ENCODE measurements at places on chromosomes 7 and 10. TPM values are rescaled to one million over a fixed set of nuclear protein-coding genes. Genes with fewer than 3 reads are reported as not detected.

DNA sequence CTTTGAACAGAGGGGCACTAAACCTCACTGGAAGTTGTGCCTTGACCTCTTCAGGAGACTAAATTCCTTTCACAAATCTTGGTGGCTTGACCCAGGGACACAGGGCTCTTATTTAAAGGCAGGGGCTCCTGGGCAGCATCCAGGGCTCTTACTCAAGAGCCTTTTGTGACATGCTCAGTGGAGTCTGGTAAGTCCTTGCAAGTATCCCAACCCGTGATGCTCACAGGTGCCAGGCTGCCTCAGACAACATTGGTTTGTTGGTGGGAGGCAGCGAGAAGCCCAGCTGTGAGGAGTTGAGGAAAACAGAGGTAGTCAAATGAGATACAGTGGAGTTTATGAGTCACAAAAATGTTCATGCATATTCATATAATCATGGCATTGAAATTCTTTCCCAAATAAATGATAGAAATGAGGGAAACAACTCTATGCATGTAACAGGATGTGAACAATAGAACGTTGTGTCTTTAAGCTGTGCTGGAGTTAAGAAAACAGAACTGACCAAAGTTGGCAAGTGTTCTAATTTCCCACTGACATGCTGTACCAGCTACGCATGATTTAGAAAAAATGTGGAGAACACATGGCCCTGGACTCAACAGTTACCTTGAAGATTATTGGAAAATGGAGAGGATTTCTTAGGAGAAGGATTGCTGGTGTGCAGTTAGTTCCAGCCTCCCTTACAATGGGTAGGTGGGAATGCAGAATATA lies 654.5 kb upstream of the COBL start:
- no peaks in the 10 kb centered on the region for H3K27me3 ChIP-seq
- no peak overlapping the region for H3K27ac ChIP-seq
- no peak overlapping the region for H3K4me3 ChIP-seq
- no peaks in the 10 kb centered on the region for H3K36me3 ChIP-seq

- no peak overlapping the region for H3K27ac ChIP-seq
- DNase-seq = no peak
- H3K4me1 ChIP-seq = peaks cover 20% of the 10 kb centered on the region
- no peaks in the 10 kb centered on the region for H3K36me3 ChIP-seq
These were observed 27.7 kb upstream of the AP5Z1 start for GRCh38 chr7:4747746-4748145.

- H3K27ac ChIP-seq = no peak overlapping the region
- DNase-seq = no peak
- peaks cover 11% of the 10 kb centered on the region for H3K36me3 ChIP-seq
- H3K4me1 ChIP-seq = no peaks in the 10 kb centered on the region
- H3K27me3 ChIP-seq = no peaks in the 10 kb centered on the region
These were observed 97.9 kb downstream of the PTEN start for GRCh38 chr10:87961314-87961713.

GRCh38 chr10:34890939-34891338 lies 75.8 kb upstream of the PARD3 start:
- no peaks in the 10 kb centered on the region for H3K27me3 ChIP-seq
- DNase-seq = peak; percentile 16
- no peaks in the 10 kb centered on the region for H3K36me3 ChIP-seq
- H3K4me3 ChIP-seq = no peak overlapping the region
- no peak overlapping the region for H3K27ac ChIP-seq

- H3K27ac ChIP-seq = no peak overlapping the region
- peak; percentile 68 for DNase-seq
- H3K4me3 ChIP-seq = no peak overlapping the region
- no peaks in the 10 kb centered on the region for H3K4me1 ChIP-seq
These were observed 90.2 kb downstream of the UBE3C start for GRCh38 chr7:157228864-157229422.

- H3K4me1 ChIP-seq = no peaks in the 10 kb centered on the region
- no peak for DNase-seq
- H3K27me3 ChIP-seq = no peaks in the 10 kb centered on the region
These were observed 90.0 kb upstream of the ADRB1 start for GRCh38 chr10:113953505-113954272.

DNA sequence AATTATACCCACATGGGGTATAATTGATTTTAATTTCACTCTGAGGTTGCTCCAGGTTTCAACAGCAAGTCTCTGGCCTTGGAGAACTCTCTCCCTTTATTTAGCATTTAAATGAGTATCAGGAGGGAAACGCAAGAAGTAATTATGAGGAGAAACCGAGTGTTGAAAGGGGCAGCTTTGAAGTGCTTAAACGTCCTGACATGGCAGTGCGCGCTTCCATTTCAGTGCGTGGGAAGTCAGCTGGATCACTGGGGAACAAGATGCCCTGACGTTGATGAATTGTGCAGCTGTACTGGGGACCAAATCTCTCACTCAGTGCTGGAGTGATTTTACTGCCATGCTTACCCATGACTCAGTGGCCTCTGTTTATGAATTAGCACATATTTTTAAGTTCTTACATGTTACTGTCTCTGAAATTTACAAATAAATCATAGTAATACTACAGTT lies 106.0 kb upstream of the PRR15 start:
- peak; percentile 18 for DNase-seq
- H3K36me3 ChIP-seq = no peaks in the 10 kb centered on the region
- peaks cover 90% of the 10 kb centered on the region for H3K27me3 ChIP-seq
- H3K4me1 ChIP-seq = peaks cover 5% of the 10 kb centered on the region
- no peak overlapping the region for H3K27ac ChIP-seq

- H3K4me3 ChIP-seq = no peak overlapping the region
- DNase-seq = no peak
- H3K27ac ChIP-seq = no peak overlapping the region
- H3K27me3 ChIP-seq = no peaks in the 10 kb centered on the region
These were observed 35.3 kb downstream of the INPP5F start for GRCh38 chr10:119761106-119761505.

GRCh38 chr10:122168598-122169394 lies 102.3 kb upstream of the BTBD16 start:
- peaks cover 88% of the 10 kb centered on the region for H3K4me1 ChIP-seq
- no peak overlapping the region for H3K4me3 ChIP-seq
- no peaks in the 10 kb centered on the region for H3K36me3 ChIP-seq
- no peak for DNase-seq

- peaks cover 45% of the 10 kb centered on the region for H3K4me1 ChIP-seq
- no peak overlapping the region for H3K27ac ChIP-seq
- no peaks in the 10 kb centered on the region for H3K27me3 ChIP-seq
- no peaks in the 10 kb centered on the region for H3K36me3 ChIP-seq
- no peak for DNase-seq
These were observed 220.5 kb downstream of the MLLT10 start for GRCh38 chr10:21754410-21755011.

PHF14 gene
- total RNA-seq = 53.1 TPM

DNA sequence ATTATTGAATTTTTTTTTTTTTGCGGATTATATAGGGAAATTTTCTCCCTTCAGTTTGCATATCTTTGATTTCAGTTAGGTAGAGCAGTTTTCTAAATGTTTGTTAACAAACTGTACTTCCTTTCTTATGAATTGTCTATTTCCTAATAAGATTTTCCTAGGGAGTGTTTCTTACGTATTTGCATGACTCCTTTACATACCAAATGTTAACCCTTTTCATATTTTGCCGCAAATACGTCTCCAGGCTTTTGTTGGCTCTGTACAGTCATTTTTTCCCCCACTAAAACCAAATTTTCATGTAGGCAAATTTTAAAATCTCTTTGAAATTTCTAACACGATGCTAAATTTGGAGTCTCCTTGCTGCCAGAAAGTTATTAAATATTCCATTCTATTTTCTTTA lies 1.9 kb upstream of the FRAT2 start:
- no peaks in the 10 kb centered on the region for H3K36me3 ChIP-seq
- peaks cover 45% of the 10 kb centered on the region for H3K4me1 ChIP-seq
- H3K27me3 ChIP-seq = no peaks in the 10 kb centered on the region
- no peak for DNase-seq
- peak overlapping the region; percentile 89 for H3K27ac ChIP-seq
- H3K4me3 ChIP-seq = peak overlapping the region; percentile 37

MBL2 gene
- total RNA-seq = not detected

PIP gene
- total RNA-seq = not detected

CPA5 gene
- total RNA-seq = not detected

GRCh38 chr7:151631570-151631952 lies 111.9 kb upstream of the RHEB start:
- no peaks in the 10 kb centered on the region for H3K36me3 ChIP-seq
- H3K27ac ChIP-seq = no peak overlapping the region
- H3K4me3 ChIP-seq = peak overlapping the region; percentile 88
- H3K27me3 ChIP-seq = peaks cover 25% of the 10 kb centered on the region

MUC12 gene
- not detected for total RNA-seq

GRCh38 chr7:76003351-76003750 lies 9.0 kb upstream of the TMEM120A start:
- no peaks in the 10 kb centered on the region for H3K27me3 ChIP-seq
- no peaks in the 10 kb centered on the region for H3K4me1 ChIP-seq
- no peak for DNase-seq
- H3K4me3 ChIP-seq = no peak overlapping the region
- no peak overlapping the region for H3K27ac ChIP-seq

CEP41 gene
- total RNA-seq = 16.5 TPM

DNA sequence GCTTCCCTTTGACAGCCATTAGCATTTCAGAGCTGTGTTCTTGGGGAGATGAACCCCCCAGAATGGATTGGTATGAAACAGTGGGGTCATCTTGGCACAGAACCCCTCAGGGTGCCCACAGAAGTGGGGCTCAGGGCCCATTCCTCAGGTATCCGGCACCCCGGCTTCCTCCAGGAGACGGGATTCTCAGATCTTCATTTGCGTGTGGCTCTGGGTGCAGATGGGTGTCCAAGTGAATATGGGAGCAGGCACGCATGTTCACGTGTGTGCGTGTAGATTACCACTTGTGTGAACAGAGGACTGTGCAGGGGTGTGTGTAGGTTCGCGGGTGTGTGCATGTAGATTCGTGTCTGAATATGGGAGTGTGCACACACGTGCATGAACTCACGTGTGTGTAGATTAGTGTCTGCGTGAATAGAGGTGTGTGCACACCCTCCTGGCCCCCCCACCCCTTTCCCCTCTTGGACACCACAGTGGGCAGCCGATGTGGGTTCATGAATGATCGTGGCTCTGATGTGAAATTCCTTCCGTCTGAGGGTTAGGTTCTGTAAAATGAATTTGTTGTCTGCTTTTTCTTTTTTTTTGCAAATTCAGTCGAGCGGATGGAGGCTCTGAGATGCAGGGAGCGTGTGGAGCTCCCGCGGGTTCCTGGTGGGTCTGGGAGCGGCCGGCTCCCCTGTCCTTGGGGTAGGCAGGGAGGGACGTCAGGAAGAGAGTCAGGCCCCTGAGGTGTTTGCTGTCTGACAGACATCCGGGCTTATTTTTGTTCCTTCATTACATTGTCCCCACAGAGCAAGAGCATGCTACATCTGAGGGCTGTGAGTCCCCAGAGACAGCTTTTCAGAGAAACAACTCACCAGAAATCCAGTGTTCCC lies 7.4 kb downstream of the ELFN1 start:
- H3K27me3 ChIP-seq = peaks cover 21% of the 10 kb centered on the region
- H3K4me1 ChIP-seq = no peaks in the 10 kb centered on the region
- H3K27ac ChIP-seq = no peak overlapping the region
- H3K36me3 ChIP-seq = no peaks in the 10 kb centered on the region
- no peak for DNase-seq

DNA sequence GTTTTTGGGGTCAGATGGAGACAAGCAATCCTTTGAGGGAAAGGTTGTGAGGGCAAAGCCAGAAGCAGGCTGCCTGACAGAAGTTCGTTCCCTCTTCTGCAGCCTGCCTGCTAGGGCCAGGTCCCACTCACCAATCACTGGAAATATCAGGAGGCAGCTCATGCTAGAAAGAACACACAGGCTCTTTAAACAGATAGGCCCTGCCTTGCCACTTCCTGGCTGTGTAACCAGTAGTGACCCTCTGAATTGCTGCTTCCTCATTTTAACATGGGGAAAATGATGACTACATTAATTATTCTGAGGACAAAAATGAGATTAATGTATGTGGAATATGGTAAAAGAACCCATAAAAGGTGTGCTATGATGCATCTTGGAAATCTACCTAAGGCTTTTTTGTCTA lies 50.5 kb upstream of the MRLN start:
- peak overlapping the region; percentile 37 for H3K27ac ChIP-seq
- peaks cover 16% of the 10 kb centered on the region for H3K36me3 ChIP-seq
- DNase-seq = no peak
- H3K4me1 ChIP-seq = no peaks in the 10 kb centered on the region
- H3K4me3 ChIP-seq = no peak overlapping the region

DNA sequence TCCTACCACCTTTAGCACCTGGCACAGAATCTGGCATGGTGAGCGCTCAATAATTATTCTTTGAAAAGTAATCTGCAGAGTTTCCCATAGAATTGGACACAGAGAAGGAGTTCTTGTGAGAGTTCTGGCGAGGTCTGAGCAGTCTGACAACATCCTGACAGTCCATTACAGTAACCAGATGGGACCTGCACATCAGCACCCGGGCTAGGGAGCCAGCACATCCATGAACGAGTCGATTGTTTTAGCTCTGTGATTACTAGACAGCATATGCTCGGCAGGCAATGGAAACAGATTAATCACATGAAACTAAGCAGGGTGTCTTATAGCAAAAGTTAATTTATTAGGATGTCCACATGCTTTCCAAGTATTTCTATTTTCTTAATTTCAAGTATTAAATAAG lies 96.7 kb downstream of the SEMA3D start:
- no peak for DNase-seq
- H3K4me1 ChIP-seq = no peaks in the 10 kb centered on the region
- H3K27me3 ChIP-seq = no peaks in the 10 kb centered on the region
- no peaks in the 10 kb centered on the region for H3K36me3 ChIP-seq
- H3K4me3 ChIP-seq = no peak overlapping the region

GRCh38 chr7:158997110-158997453 lies 140.7 kb downstream of the DYNC2I1 start:
- H3K27me3 ChIP-seq = peaks cover 57% of the 10 kb centered on the region
- H3K27ac ChIP-seq = no peak overlapping the region
- no peaks in the 10 kb centered on the region for H3K36me3 ChIP-seq
- H3K4me1 ChIP-seq = no peaks in the 10 kb centered on the region
- peak overlapping the region; percentile 29 for H3K4me3 ChIP-seq

GRCh38 chr10:121481180-121481579 lies 117.1 kb downstream of the FGFR2 start:
- no peaks in the 10 kb centered on the region for H3K4me1 ChIP-seq
- H3K27ac ChIP-seq = no peak overlapping the region
- no peak overlapping the region for H3K4me3 ChIP-seq
- H3K36me3 ChIP-seq = peaks cover 6% of the 10 kb centered on the region

BMPR1A gene
- 76.2 TPM for total RNA-seq

DNA sequence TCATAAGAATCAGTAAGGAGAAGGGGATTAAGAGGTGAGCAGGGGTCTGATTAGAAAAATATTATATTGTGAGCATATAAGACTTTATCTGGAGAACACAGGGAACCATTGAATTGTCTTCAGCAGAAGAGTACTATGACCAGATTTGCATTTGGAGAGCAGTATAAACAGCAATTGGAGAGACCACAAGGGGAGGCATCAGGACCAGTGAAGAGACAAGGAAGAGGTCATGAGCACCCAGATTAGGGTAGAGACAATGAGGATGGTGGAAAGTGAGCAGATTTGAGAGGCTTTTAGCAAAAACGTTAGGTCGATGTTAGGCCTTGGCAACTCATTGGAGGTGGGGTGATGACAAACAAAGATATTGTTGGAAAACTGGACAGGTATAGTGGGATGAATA lies 13.0 kb upstream of the SMIM30 start:
- no peak overlapping the region for H3K4me3 ChIP-seq
- no peaks in the 10 kb centered on the region for H3K27me3 ChIP-seq
- no peaks in the 10 kb centered on the region for H3K4me1 ChIP-seq
- no peaks in the 10 kb centered on the region for H3K36me3 ChIP-seq
- no peak for DNase-seq
- H3K27ac ChIP-seq = no peak overlapping the region

NDUFB8 gene
- total RNA-seq = 124 TPM
